ENCODE measurements at places on chromosomes 5 and 9. TPM values are rescaled to one million over a fixed set of nuclear protein-coding genes. Genes with fewer than 3 reads are reported as not detected.

The DCAF12 gene
- total RNA-seq: 21.3 TPM

The PCDHB13 gene
- total RNA-seq: under 0.01 TPM

The BSPRY gene
- 55.7 TPM for total RNA-seq

The ORM1 gene
- total RNA-seq: 0.27 TPM

The GARNL3 gene
- 1.3 TPM for total RNA-seq

The PMPCA gene
- total RNA-seq: 50.4 TPM

The PDZD2 gene
- 13.5 TPM for total RNA-seq

The ZNF454 gene
- total RNA-seq: 0.54 TPM

The DAPK1 gene
- 148 TPM for total RNA-seq

The SHISAL2B gene
- not detected for total RNA-seq

The ZNF484 gene
- 3.8 TPM for total RNA-seq

The GPX3 gene
- 0.54 TPM for total RNA-seq

The TCF7 gene
- 0.81 TPM for total RNA-seq

The IRX2 gene
- under 0.01 TPM for total RNA-seq

DNA sequence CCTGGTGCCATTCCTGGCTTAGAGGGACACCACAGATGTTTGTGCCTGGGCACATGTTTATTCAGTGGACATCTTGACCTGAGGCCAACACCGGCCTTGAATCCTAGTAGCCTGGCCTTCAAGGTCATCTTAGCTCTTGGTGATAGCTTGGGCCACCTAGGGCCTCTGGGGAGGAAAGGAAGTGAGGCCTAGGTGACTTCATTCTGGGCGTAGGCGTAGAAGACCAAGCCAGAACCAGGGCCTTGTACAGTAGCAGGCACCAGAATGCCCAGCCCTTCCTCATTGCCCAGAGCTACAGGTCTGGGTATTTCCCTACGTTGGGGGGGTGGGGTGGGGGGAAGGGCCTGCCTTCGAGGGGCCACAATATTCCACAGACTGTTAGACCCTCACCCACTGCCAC lies 33.8 kb downstream of the WNK2 start:
- DNase-seq: no peak

DNA sequence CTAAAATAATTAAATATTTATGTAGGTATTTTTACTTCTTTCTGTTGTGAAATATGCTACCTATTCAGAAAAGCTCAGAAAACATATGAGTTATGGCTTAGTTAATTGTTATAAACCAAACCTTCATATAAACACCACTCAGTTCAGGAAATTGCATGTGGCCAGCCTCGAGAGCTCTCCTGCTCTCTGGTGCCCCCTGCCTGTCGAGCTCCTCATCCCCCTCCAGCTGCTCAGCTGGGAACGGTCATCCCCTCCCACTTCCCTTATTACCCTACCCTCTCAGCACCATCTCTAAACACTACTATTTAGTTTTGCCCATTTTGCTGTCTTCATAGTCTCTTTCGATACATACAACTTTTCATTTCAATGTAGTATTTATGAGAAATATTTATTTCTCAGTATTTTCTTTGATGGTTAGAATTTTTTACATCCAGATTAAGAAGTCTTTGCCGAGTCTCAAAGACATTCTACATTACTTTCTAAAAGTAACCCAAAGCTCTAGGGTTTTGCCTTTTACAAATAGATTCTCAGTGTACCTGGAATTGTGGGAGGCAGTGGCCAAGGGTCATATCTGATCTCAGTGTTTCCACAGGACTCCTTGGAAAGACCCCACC lies 51.2 kb upstream of the SEMA4D start:
- peak; percentile 87 for DNase-seq

DNA sequence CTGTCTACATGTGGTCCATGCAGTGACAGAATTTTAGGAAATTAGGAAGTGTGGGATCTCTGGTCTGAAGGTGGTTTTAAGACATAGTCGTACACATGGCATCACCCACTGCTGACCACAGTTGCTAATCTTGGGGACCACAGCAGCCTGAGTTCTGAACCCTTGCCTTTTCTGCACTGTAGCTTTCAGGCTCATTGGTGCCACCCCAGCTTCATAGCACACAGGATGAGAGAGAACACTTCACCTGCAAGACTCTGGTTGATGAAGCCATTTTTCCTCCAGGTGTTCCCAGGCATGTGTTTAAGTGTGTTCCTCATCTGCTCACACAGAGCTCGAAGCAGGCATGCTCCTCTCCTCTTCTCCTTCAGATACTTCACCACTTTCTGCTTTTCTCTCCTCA lies 68.2 kb upstream of the S1PR3 start:
- DNase-seq: no peak

- no peak for DNase-seq
Measured at GRCh38 chr9:68493958-68494577, 46.6 kb downstream of the TMEM252 start.

DNA sequence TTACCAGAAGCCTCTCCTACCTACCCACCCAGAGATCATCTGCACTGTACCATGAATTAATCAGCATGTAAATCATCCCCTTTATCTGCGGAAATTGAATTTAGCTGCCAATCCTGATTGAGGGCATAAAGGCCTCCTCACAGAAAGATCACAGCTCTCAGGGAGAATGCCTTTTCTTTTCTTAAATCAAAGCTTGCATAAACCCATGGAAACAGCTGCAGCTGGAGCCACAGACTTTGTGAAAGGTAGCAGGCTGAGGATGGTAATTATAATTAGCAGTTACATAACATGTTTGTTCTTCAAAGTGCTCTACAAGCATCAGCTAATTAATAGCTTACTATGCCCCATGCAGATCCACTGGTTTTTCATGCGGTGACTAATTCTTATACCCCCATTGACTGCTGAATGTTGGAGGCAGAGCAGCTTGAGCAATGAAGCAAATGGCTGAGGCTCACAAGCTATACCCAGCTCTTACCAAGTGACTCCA lies 54.6 kb downstream of the SUSD1 start:
- no peak for DNase-seq

GRCh38 chr9:111601237-111602018 lies 2.0 kb upstream of the PTGR1 start:
- peak; percentile 6 for DNase-seq

DNA sequence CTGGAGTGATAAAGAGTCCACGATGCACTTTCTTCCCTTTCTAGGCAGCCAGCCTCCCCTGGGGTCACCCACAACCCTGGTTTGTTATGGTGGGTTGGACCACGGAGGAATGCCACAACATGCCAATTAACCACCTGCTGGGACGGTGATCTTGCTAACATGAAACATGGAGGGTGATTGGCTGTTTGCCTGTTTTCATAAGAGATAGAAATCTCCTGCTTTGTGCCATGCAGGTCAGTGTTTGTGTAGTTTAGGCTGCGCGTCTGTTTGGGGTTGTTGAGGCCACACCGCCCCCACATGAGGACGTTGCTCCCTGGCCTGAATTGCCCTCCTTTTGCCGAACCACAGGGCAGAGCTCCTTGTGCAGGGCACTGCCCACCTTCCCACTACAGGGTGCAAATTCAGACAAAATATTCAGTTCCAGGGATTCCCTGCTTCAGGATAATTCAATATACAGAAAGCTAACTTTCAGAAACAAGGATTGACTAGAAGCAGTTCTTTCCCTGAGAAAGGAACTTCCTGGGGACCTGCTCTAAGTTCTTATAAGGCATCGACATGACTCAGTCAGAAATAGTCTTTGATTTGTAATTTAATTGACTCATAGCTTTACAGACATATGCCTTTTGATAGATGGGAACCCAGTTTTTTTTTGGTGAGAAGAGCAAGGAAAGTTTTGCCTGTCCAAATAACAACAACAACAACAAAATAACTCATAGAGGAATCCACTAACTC lies 427.6 kb downstream of the GADD45G start:
- DNase-seq: no peak

DNA sequence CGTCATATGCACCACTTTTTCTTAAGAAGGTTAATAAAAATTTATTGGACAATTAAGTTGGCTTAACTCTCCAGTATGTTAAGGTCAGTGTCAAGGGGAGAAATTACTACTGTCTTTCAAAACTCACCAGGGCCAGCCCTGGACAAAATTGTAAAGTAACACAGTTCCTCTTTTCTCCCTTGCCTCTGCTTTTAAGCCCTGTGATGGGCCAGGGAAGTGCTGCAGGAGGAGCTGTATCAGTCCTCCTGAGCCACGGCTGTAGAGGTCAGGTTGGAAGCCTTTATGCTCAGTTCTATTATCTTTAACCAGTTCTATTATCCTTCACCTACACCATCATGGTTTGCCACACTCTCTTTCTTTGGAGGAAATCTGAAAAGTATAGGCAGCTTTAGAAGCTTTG lies 11.5 kb upstream of the PPP2R2B start:
- peak; percentile 27 for DNase-seq

- peak; percentile 67 for DNase-seq
Measured at GRCh38 chr5:77774981-77775789, 954 bp downstream of the TBCA start.

GRCh38 chr5:68161156-68161555 lies 54.4 kb upstream of the PIK3R1 start:
- no peak for DNase-seq

GRCh38 chr5:150766251-150766650 lies 7.4 kb upstream of the DCTN4 start:
- peak; percentile 64 for DNase-seq

Measured in hematopoietic multipotent progenitor cell (in vitro differentiated cells).